Stimulated activated CD8-positive, alpha-beta memory T cell treated with anti-CD3 and anti-CD28 coated beads, Interleukin-4, amount 100 ng/mL, for 24 hours (primary cell): ENCODE measurements at places on chromosomes 1 and 21.

GRCh38 chr1:53144201-53144600 is 1.8 kb upstream of the SLC1A7 start:
- no peak for DNase-seq

- DNase-seq: no peak
These were observed 262.4 kb downstream of the ST6GALNAC3 start for GRCh38 chr1:76336931-76337371.

DNA sequence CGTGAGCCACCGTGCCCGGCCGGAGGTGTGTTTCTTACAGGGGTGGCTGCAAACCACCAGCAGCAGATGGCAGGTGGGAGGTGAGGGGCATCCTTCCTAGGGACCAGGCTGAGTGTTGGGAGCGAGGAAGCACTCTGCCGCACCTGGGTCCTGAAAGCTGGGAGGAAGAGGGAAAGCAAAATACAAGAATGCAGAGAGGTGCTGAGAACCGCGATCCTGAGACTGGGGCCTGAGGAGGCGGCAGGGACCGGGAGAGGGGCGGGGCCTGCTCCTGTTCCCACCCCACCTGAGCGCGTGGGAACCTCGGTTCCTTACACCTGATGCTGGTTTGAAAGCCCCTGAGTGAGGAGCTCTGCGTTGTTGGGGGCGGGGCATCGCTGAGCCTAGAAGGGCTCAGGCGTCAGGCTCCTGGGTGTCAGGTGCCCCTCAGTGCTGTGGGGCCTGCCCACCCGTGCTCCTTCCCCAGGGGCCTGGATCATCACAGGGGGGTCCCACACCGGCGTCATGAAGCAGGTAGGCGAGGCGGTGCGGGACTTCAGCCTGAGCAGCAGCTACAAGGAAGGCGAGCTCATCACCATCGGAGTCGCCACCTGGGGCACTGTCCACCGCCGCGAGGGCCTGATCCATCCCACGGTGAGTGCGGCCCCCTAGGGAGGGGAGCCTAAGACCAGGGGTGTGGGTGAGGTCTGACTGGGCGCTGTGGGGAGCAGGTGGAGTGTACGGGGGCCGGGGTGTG is 15.5 kb downstream of the TRPM2 start:
- DNase-seq: no peak

GRCh38 chr1:20343149-20343937 is 52.7 kb downstream of the VWA5B1 start:
- DNase-seq: no peak
